ENCODE measurements at places on chromosomes 16 and 17.

DNA sequence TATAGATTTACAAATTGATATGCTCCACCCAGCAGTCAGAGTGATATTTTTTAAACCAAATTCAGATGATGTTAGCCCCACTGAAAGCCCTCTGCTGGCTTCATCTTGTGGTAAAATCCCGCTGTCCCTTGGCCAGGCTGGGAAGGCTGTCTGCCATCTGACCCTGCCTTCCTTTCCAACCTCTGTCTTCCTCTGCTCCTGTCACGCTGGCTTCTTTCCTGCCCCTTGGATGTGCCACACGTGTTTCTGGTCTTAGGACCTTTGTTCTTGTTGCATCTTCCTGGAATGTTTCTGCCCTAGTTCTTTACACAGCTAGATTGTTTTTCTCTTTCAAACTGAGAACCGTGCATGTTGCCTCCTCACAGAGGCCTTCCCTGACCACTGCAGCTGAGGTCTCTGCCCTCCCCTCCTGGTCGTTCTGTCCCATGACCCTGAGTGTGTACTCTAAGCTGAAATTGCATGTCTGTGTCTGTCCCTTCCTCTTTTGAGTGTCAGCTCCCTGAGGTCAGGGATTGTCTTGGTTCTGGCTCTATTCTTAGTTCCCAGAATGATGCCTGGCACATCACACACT is 11.4 kb downstream of the NT5M start:
- no peak for DNase-seq

- DNase-seq = no peak
Measured at GRCh38 chr16:27325736-27326135, 12.0 kb downstream of the IL4R start.

DNA sequence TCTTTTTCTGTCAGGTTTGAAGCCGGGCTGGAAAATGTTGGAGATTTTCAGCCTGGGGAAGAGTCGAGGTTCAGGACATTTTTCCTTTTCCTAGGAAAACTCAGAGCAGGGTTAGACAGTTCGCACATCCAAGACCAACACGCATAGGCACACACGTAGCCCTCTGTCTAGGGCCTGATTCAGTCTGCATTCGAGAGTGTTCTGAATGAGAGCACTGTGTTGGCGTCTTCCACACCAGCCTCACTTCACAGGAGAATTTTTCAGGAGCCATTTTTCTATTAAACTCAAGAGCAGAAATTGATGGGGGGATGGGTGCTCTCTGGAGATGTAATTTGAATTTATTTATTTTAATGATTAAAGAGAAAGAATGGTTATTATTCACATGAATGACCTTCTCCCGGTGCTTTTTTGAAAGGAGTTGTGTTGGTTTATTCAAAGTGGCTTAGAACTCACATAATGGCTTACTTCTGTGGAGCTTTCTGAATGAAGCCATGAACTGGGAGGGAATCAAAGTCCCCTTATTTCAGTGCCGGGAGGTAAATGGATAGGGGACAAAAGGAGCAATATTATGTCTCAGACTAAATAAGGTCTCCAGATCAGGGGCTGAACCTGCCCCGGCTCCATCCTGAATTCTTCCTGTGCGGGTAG is 194.3 kb downstream of the CCDC182 start:
- no peak for DNase-seq

DNA sequence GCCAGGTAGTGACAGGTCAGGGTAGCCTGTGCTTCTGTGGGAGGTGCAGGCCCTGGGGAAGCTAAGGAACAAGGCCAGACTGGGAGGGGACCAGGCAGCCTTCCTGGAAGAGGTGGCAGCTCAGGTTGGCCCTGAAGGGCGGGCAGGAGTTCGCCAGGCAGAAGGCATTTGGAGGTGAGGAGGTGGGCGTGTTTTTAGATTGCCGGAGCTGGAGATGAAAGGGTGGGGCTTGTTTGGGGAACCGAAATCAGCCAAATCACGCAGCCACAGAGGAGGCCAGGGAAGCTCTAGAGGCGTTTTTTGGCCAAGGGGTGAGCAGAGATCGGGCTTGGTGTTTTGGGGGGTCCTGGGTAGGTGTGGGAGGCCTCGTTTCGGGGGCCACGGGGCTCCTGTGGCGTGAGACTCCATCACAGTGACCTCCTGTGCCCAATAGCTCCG is 7.6 kb downstream of the ADCY7 start:
- DNase-seq = peak; percentile 70

DNA sequence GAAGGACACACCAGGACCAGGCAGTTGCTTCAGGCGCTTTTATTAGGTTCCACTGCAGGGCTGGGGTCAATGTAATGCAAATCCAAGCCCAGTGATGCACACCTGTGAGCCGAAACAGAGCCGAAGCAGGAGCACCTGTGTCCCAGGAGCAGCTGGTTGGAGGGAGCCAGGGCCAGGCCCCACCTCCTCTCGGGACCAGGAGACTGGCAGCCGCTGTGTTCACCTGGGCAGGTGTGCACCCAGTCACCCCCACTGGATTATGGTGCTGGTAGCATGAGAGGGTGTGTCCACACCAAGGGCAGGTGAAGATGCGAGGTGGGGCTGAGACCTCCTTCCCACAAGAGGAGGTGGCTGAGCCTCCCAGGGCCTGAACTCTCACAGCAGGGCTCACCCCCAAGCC is 4.7 kb upstream of the FAAP100 start:
- DNase-seq = no peak

DNA sequence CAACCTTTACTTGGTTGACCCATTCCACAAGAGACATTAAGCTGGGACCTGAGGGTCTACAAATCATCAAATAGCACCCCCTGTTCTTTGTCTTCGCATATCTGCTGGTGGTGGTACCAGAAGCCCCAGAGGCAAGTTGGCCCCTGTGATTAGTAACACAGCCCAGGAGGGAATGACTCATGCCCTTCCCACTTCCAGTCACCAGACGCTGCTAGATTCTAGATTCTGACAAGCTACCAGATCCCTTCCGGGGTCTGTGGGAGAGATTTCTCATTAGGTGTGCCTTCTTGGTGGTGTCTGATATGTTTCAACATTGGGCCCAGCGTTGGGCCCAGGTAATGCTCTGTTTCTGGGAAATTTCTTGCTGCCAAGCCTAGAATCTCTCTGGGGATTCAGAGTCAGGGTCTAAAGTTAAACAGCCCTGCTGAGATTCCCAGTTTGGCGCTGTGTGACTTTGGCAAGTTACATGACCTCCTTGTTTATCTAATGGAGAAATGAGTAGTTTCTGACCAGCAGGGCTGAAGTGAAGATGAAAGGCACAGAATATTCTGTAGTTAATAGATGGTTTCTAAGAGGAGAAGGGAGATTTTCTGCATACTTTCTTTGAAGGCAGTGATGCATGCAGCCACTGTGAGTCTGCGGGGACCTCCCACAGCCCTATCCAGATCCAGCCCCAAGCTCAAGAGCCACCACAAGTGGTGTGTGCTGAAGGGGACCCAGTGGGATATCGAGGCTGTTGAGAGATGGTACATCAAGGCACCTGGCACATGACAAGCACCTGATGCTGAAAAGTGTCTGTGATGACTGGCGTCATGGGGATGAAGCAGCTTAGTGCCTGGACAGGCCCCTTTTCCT is 3.9 kb downstream of the TRPV2 start:
- DNase-seq = peak; percentile 35

DNA sequence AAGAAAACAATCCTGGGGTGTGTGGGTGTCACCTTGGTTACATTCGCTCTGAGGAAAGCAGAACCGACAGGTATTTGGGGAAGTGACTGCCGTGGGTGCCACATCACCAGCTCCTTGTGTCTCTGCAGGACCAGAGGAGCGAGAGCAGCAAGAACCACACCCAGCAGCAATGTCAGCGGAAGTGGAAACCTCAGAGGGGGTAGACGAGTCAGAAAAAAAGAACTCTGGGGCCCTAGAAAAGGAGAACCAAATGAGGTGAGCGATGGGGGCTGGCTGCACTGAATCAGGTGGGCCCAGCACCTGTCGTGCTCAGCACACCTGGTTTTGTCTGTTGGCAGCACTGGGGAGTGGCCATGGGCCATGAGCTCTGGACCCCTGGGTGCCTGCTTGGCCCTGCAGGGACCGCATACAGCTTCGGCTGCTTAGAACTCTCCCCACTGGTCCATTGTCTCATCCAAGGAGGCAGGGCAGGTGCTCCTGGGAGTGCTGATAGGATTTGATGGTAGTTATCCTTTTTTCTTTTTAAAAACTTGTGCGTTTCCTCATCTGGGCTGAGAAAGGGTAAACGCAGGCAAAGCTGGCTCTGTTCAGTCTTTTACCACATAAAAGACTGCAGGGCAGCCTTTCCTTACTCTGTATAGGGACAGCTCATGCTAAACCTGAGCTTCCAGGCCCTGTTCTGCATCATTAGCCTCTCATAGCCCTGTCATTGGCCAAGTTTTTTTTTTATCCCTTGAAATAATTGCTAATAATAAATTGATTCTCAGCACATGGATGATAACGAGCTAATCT is 29.4 kb downstream of the HMOX2 start:
- peak; percentile 89 for DNase-seq

GRCh38 chr16:70416748-70417616 is 21.9 kb downstream of the ST3GAL2 start:
- DNase-seq = no peak

- no peak for DNase-seq
Measured at GRCh38 chr16:4087099-4087885, 28.9 kb downstream of the ADCY9 start.

- peak; percentile 58 for DNase-seq
Measured at GRCh38 chr16:77584205-77584859, 138.0 kb upstream of the NUDT7 start.

DNA sequence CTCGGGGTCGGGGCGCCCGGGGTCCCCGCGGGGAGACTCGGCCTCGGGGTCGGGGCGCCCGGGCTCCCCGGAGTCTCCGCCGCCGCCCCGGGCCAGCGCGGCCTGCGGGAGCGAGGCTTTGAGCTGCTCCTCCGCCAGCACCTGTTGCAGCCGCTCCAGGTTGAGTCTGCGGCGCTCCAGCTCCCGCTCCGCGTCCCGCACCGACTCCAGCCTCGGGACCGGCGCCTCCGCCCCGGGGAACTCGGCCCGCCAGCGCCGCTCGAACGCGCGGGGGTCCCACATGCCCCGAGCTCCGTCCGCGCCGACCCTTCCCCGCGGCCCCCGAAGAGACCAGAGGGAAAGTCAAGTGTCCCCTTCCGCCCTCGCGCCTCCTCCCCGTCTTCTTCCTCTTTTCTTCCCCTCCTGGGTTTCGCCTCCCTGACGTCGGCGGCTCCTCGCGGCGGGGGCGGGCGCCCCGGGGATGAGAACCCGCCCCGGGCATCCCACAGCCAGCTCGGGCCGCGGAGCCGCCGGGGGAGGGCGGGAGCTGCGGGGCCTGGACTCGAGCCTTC is 40.8 kb upstream of the BHLHA9 start:
- DNase-seq = peak; percentile 65

DNA sequence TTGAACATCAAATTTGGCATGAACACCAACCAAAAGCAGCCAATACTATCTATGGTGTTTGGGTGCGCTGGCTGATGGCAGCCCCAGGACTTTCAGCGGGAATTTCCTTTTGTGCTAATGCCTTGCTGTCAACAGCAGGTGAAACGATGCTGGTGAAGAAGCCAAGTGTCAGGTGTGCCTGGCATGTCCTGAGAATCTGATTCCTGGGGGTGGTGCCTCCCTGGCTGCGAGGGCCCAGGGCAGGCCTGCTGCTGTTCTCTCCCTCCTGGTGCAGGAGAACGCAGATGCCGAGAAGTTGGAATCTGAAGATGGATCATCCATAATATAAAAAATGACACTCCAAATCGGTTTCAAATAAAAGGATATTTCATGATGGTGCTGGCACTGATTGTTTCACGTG is 62.0 kb upstream of the DNAJA2 start:
- no peak for DNase-seq

- DNase-seq = no peak
Measured at GRCh38 chr16:66713076-66713475, 16.5 kb upstream of the CMTM4 start.

DNA sequence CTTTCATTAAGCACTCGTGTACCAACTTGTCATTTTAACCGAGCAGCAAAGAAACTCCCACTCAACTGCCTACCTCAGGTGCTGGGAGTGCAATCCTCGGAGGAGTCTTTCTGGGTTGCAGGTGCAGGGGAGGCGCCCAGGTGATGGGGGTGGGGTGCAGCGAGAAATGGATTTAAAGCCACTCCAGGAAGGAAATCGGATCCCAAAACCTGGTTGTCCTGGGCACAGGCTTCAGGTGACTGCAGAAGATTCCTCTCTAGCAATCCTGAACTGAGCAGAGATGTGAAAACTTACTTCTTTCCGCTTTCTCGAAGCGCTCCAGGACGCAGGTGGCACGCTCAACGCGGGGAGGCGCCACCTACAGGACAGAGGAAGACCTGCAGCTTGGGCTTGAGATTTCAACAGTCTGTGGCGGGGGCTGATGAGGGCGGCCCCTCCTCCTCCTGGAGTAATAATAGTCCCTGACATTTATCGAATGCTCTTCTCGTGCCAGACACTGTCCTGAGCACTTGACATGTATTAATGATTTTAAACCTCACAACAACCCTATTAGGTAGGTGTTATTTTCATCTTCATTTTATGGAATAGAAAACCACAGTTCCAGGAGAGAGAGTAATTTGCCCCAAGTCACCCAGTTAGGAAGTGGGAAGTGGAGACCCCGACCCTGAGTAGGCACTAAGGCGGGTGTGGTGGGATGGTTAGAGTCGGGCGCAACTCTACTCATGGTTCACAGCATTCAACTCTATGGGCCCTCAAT is 27.2 kb upstream of the SKAP1 start:
- DNase-seq = peak; percentile 80

Data from activated naive CD4-positive, alpha-beta T cell treated with anti-CD3 and anti-CD28 coated beads, Interleukin-2, amount 10 ng/mL, durations not matched to agents 7 days and 5 days (primary cell).